ENCODE measurements at places on chromosomes 1 and 21. TPM values are rescaled to one million over a fixed set of nuclear protein-coding genes. Genes with fewer than 3 reads are reported as not detected.

GRCh38 chr1:170836141-170836540 is 99.2 kb upstream of the MROH9 start:
- no peak for DNase-seq

LAMC2 gene
- total RNA-seq = 0.03 TPM

RNF186 gene
- total RNA-seq = not detected

FAM72B gene
- 2.5 TPM for total RNA-seq

Data from activated T-cell treated with anti-CD3 and anti-CD28 coated beads, Interleukin-2, amount 50 U/mL, for 4 hours (primary cell).